ENCODE measurements at places on chromosomes 12 and 14.

GRCh38 chr14:19878029-19878642 lies 3.2 kb downstream of the OR4K2 start:
- no peak for DNase-seq

DNA sequence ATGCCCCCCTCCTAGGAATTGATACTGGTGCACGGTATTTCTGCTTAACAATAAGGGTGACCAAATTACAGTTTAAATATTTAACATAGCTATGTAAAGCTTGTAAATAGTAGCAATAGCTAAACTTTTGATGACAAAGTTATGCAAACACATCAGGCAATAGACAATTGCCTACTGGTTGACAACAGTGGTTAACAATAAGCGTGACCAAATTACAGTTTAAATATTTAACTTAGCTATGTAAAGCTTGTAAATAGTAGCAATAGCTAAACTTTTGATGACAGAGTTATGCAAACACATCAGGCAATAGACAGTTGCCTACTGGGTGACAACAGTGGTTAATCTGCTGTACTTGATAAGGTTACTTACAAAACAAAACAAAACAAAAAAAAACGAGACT lies 886.5 kb upstream of the FLRT2 start:
- no peak for DNase-seq

- DNase-seq = no peak
Measured at GRCh38 chr12:132923356-132923909, 32.7 kb downstream of the ZNF605 start.

- DNase-seq = peak; percentile 79
Measured at GRCh38 chr14:96095581-96096476, 56.7 kb downstream of the C14orf132 start.

GRCh38 chr12:1531153-1531653 lies 63.2 kb downstream of the FBXL14 start:
- DNase-seq = no peak

DNA sequence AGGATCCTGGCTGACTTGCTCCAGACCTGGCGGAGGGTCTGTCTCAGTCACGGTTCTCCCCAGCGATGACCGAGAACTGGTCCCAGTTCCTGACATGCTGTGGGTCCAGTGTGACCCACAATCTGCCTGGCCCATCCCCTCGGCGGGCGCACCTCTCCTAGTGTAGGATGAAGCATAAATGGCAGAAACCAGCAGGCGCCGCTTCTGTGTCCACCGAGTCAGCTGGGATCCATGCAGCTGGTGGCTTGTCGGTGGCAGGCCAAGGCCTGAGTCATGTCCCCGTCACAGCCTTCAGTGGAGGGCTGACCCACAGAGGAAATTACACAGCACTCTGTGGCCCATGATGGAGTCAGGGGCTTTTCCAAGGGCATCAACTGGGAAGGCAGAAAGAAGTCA lies 38.5 kb downstream of the NFKBIA start:
- DNase-seq = no peak

- no peak for DNase-seq
Measured at GRCh38 chr14:89805501-89805900, 149.0 kb downstream of the EFCAB11 start.

DNA sequence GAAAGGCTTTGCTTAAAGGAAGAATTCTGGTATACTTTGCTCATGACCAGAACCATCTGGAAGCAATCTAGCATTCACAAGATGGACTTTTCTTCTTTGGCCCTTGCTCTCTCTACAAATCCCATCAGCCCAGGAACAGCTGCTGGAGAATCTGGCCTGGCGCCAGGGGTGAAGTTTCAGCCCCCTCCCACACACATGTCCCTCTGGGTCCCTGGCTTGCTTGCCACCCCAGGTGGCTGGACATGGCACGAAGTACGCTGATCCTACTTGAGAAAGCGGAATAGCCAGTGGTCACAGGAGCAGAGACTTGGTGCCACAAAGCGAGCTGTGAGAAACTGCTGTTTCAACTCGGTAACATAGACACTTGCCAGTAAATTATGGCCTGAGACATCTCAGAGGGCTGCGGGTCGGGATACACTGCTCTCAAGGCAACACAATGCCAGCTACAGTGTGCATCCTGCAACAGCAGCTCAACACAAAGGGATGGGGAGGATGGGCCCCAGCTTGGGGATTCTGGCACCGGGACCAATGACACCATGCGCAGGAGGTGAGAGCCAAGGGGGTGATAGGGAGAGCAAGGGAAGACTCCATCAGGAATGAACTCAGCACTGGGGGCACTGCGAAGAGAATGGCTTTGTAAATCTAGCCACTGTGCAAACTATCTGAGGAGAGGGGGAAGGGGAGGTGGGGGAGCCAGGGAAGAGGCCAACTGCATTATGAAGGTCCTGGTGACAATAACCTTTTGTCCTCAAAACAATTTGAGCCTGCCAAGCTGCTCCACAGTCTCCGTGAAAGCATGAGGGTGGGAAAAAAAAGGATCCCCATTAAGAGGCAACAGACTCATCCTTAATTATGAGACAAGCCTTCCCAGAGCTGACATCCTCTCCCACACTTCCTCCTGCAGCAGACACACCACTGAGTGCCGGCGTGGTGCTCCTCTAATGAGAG lies 219.9 kb downstream of the PPM1H start:
- DNase-seq = peak; percentile 31

DNA sequence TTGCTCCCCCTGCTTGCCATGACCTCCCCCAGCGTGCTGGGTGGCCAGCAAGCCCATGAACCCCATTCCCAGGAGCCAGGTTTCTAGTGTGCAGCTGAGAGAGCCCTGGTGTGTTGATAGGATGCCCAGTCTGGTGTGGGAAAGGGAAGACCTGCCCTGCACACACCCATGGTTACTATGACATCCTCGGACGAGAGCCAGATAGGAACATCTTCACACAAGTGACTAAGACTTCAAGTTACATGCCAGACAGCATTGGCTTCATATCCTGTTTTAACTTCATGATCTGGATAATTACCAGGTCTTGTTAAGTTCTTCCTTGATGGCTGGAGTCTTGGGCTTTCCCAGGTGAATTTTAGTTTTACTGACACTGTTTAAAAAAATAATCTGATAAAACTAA lies 196.6 kb upstream of the EGLN3 start:
- no peak for DNase-seq

DNA sequence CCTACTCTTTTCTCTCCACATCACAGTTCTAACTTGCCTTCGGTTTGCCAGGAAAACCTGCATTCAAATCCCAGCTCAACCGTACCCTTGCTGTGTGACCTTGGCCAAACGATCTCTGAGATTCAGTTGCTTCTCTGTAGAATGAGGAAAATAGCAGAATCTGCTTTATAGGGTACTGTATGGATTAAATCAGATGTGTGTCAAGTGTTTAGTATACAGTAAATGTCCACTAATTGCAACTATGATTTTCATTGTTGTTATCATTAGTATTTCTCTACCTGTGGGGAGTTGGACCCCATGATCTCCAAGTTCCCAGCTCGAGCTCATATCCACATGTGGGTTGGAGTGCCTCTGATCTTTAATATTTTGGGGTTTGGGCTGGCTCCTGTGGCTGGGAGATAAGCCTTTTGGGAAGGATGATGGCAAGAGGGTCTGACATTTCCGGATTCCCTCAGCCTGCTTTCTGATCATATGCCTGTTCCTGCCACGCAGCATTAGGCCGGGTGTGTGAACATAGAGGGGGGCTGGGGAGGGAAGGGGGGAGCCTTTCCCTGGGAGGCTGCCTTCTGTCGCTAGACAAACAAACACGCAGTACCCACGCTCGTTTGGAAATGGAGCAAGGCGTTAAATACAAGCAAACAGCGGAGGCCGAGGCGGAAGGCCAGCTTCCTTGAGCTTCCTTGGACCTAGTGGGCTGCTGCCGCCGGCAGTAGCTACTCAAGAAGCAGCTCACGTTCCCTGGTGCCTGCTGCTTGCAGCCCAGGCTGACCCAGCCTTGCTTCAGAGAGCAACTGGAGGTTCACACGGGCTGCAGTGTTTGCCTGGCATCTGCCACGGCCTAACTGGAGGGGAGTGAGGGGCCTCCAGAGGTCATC lies 213.5 kb upstream of the LHX5 start:
- DNase-seq = no peak

DNA sequence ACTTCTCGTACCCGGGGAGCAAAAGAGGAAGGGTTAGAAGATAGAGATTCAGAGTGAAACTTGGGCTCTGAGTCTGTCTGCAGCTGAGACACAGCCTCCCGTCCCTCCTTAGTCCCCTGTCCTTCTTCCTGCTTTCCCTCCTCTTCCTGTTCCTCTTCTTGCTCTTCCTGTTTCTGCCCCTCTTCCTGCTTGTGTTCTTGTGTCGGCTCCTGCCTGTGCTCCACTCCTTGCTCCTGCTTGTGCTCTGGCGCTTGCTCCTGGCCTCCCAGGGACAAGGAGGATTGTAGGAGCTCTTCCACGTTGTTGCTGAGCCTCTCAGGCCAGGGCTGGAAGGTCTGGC lies 3.0 kb downstream of the ACRBP start:
- DNase-seq = no peak

GRCh38 chr14:95511687-95512086 lies 4.8 kb downstream of the SYNE3 start:
- no peak for DNase-seq

- DNase-seq = peak; percentile 93
Measured at GRCh38 chr14:91149462-91149861, 35.6 kb downstream of the DGLUCY start.

GRCh38 chr14:106670011-106670410 lies 1143.6 kb downstream of the TMEM121 start:
- DNase-seq = no peak

GRCh38 chr12:6322969-6323339 lies 12.5 kb downstream of the PLEKHG6 start:
- no peak for DNase-seq

DNA sequence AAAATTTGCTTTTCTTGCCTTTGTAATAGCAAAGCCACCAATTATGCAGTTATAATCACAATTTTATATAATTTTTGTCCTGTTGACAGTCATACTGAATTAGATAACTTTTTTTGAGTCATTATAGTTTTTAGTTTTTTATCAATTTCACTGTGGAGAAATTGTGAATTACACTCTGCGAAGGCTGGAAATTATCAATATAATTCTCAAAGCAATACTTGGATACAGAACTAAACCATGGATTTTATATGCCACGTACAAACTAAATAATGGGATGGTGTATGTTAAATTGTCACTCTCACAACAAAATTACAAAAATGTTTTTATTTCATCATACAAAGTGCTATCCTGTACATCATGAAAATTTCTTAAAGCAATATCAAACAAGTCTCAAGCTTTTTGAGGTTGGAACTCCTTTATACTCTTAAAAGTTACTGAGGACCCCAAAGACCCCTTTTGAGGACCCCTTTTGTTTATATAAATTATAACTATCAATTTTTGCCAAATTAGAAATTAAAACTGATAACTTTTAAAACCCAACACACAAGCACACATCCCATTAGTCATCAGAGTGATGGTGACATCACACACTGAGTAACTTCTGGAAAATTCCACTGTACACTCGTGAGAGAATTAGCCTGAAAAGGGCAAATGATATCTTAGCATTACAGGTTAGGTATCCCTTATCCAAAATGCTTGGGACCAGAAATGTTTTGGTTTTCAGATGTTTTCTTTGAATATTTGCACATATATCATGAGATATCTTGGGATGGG lies 19.8 kb upstream of the AQP2 start:
- peak; percentile 54 for DNase-seq

GRCh38 chr14:51507906-51508511 lies 143.7 kb upstream of the FRMD6 start:
- DNase-seq = peak; percentile 90

DNA sequence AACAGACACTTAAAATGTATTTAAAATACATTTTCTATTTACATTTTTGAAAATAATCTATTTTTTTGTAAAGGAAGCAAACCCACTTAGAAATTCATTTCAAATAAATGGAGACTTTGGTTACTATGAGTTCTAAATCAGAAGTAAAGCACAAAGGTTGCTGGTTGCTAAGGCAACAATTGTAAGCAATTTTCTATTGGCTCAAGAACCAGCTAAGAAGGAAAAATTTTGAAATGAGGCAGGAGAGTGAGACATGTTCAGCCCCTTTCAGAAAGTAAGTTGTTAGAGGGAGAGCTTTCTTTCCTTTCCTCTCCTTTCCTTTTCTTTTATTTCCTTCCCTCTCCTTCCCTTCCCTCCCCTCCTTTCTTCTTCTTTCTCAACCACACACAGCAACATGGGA lies 80.7 kb downstream of the PRMT8 start:
- no peak for DNase-seq

DNA sequence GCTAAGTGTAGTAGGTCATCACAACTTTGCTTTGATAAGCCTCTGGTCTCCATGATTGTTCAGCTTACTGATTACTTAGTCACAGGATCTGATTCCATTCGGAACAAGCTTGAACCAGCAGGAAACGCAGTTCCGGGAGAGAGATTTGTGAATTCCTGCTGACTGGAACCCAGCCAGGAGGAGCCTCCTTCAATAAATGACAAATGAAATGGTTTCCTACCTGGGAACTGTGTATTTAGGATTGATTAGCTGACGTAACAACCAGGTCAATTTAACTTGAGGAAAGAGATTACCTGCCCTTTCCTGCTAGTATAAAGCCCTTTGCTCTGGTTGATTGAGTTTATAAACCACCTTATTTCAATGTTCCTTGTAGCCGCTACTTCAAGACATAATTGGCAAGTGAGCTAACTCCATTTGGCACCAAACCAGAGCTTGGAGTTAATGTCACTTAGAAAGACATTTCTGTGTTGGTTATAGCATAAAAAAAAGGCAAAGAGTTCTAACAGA lies 35.1 kb upstream of the KCNH3 start:
- DNase-seq = peak; percentile 50

DNA sequence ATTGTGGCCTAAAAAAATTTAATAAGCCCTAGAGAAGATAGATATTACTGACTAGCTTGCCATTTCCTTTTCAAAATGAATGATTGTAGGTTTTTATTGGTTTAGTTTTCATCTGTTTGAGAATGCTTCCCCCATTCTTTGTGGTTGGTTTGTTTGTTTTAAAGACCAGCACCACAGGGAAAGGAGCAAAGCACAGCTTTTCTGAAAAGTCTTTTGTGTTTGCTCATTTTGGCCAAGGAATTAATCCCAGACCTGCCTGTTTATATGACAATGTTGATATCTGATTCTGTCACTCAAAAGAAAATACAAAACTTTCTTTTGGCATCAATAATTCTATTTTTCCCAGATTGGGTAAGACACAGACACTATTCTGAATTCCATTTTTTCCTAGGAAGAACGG lies 312.5 kb upstream of the FLRT2 start:
- DNase-seq = peak; percentile 43

- no peak for DNase-seq
Measured at GRCh38 chr12:47885012-47885501, 19.7 kb downstream of the VDR start.

DNA sequence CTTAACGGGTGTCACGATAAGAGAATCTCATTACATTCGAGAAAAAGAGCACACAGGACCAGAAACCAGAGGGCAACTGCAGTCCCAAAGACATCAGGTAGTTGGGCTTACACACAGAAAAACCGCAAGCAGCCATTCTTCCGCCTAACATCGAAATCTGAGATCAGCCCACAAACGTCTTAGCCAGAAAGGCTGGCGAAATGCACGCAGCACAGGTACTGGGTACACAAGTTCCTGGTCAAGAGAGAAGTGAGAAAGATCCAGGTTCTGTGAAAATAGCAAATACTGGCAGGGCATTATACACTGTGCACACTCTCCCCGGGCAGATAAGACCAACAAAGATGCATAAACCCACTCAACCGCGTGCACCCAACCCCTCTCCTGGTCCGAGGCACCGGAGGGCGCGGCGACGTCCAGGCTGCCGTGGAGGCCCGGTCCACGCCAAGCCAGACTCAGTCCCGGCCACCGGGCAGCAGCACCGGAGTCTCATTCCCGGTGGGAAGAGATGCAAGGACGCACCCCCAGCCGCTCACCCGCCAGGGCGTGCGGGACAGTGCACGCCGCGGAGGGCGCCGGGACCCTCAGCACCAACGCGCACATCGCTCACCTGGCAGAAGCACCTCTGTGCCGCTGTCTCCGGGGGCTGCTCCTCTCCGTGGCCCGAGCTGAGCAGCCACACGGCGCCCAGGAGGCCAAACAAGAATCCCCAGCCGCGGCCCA lies 437 bp downstream of the ERO1A start:
- DNase-seq = peak; percentile 22

Data from fibroblast of skin of scalp (primary cell).